ENCODE measurements at places on chromosomes 1 and 21.
A peak's percentile ranks its signal among the peaks of the same experiment; 100 is the strongest.

GRCh38 chr1:98988904-98989555, 15.6 kb downstream of the PLPPR5 start:
- no peak for DNase-seq

DNA sequence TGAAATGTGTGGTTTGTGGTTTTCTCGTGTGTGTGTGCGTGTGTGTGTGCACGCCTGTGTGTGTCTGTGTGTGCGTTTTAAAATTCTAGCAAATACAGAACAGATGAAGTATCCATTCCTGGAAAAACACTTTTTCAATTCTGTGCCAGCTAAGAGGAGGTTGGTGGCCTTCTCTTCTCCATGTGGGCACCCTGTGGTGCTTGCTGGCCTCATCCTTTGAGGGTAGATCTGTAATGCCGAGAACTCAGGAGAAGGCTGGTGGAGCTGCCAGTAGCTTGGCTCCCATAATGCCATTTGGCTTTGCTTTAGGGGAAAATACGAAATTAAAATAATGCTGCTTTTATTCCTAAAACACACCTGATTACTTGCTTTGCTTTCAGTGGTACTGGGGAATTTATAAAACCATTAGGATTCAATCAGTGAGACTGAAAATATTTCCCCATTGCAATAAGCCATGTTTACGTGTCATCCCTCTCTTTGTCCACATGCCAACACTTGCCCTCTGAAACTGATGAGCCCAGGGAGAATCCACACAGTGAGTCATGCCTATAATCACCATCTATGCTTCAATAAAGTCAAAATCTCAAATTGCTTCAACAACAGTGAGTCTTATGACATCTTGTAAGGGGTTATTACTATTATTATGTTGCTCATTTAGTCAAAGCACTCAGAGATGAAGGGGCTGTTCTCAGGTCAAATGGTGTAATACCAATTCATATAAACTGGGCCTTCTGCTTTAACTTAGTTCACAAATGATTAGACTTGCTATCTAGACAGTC, 39.2 kb downstream of the ABCA4 start:
- no peak for DNase-seq

GRCh38 chr1:156754219-156754618, 2.7 kb upstream of the HDGF start:
- DNase-seq, result no peak

DNA sequence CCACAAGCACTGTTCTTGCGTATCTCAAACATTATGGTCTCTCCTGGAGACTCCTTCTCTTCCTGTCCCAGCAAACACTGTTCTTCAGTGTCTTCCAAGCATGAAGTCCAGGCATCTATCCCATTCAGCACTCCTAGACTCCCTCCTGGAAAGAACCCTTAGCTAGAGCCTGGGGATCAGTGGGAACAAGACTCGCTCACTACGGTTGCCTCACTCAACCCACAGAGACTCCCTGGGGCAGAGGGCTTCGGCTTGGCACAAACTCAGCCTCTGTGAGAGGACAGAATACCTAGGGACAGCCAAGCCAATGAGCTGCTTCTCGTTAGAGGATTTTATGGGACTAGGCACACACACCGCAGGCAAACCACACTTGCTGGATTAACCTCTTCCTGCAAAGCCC, 86.5 kb upstream of the IPO9 start:
- no peak for DNase-seq

DNA sequence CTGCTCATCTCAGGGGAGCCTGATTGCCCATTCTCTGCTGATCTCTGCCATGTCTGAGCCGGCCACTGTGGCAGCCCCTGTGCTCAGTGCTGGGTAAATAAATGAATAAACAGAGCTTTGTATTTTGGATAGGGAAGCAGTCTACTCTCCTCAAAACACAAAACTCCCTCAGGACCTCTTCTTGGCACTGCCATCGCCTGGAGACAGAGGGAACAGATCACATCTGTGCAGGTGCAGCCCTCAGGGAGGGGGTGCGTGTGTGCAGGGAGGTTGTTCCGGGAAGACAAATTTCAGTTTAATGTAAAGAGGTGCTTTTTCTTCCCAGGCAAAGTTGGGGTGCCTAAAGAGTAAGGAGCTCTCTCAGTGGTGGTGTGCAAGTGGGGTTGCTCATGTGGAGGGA, 7.7 kb upstream of the FAM167B start:
- DNase-seq, result no peak

- DNase-seq, result no peak
Measured at GRCh38 chr21:17783481-17784179, 35.5 kb downstream of the C21orf91 start.

DNA sequence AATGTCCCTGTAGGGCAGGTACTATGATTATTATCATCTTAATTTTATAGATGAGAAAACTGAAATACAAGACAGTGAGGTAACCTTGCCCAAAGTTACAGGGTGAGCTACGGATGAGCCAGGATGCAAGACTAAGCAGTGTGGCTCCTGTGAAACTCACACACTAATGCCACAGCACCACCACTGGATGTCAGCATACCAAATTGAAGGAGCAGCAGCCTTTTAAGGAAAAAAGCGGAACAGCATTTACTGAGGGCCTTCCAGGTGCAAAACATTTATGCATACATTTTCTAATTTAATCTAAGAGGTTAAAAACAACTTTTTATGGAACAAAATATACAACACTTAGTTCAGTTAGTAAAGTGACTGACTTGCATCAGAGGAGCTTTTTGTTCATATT, 41.7 kb downstream of the SEC16B start:
- DNase-seq, result no peak

DNA sequence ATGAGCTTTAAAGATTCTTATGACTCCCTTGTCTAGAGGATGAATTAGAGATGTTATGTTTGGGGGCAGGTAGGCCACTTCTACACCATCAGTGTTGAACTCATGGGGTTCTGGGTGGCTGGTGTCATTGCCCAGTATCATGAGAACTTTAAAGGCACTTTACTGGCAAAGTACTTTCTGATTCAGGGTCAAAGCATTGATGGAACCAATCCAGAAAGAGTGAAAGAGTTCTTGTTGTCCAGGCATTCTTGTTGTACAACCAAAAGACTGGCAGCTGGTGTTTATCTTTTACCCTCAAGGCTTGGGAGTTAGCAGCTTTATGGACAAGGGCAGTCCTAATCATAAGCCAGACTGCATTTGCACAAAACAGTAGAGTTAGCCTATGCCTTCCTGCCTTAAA, 673.0 kb downstream of the USP25 start:
- no peak for DNase-seq

- DNase-seq, result no peak
Measured at GRCh38 chr21:14675774-14676530, 129.8 kb upstream of the SAMSN1 start.

DNA sequence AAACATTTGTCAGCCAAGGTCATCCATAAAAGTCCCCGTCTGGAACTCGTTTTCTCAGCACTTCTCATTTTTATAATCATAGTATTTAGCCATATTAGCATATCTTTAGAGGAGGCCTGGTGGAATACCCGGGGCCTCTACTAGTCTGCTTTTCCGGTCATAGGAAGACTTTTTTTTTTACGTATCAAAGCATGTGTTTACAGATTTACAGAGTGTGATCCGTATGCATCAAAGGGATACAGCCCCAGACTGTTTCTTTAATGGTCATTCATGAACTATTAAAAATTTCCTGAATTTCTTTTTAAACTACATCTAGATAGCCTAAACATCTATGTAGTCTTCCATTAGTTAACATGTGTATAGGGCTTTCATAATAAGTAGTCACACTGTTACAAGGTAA, 23.5 kb upstream of the DEGS1 start:
- DNase-seq, result no peak

- DNase-seq, result no peak
Measured at GRCh38 chr1:202249846-202250245, 56.2 kb downstream of the LGR6 start.

- no peak for DNase-seq
Measured at GRCh38 chr1:244254467-244254866, 197.2 kb downstream of the ADSS2 start.

DNA sequence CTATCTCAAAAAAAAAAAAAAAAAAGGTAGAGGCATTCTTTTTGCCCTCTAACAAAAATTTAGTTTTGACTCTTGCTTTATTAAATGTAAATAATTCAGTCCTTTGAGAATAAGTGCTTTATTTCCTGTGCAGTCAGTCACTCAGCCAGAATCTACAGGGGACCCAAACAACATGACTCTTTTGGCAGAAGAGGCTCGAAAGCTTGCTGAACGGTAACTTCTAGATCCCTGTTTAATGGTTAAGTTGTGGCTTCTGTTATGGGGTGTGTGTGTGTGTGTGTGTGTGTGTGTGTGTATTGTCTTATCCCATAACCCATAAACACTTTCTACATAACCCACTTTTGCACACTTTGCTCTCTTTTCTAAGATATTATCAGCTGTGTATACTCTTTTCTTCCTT, 54.9 kb upstream of the LAMC2 start:
- no peak for DNase-seq

GRCh38 chr1:116999596-116999995, 2.0 kb upstream of the CD101 start:
- no peak for DNase-seq

DNA sequence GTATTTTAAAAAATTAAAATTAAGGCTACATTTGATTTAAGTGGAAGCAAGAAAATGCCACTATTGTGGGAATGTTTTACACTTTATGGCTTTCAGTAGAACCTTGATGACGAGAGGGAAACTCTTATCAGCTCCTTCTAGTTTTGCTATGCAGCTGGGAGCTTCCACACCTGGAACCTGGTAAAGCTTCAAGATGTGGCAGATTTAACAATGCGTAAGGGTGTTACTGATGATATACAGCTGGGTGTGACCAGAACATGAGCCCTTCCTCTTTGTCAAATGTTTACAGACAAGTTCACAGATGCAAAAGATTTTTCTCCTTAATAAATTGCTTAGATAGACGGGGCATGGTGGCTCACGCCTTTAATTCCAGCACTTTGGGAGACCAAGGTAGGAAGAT, 20.3 kb downstream of the TTC13 start:
- DNase-seq, result no peak

GRCh38 chr1:161098210-161099068, at the start of gene KLHDC9:
TSS of gene KLHDC9 (plus strand) at chr1:161098361. CDS start at chr1:161098536, 175 bp downstream.
- DNase-seq, result peak; percentile 74

DNA sequence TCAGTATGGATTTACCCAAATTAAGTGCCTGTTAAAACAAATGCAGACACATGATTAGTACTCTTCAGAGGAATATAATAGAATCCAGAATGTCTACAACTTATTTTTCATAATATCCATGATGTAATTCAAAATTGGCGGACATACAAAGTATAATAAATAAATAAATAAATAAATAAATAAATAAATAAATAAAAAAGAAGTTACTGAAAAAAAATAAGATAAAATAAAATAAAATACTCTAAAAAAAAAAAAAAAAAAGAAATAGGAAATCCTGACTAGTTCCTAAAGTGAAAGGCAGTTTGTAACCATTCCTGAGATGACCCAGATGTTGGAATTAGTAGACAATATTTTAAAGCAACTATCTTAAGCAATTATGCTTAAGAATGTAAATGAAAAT, 219.0 kb upstream of the SPAG17 start:
- no peak for DNase-seq

DNA sequence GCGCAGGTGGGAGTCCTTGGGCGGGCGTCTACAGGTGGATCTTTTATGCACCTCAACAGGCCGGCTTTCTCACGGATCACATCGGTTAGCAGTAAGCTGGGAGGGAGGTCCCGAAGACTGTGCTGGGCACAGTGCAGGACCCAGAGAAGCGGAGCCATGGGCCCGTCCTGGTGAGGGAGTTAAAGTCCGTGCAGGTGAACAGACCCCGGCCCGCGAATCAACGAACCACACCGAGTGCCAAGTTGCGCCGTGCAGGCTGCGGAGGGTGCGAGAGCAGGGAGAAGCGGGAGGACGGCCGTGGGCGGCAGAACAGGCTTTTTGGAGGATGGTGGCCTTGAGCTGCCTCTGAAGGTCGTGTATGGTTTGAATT, 233.3 kb downstream of the SDCCAG8 start:
- DNase-seq, result no peak

DNA sequence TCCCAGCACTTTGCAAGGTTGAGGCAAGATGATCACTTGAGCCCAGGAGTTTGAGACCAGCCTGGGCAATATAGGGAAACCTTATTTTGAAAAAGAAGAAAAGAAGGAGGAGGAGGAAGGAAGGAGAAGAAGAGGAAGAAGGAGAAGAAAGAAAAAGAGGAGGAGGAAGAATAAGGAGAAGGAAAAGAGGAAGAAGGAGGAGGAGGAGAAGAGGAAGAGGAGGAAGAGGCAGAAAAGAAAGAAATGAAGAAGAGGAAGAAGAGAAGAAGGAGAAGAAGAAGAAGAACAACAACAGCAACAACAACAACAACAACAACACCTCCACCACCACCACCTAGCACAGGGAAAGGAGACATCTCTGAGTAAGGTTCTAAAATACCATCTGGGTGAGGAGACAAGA, 10.6 kb downstream of the SELENBP1 start:
- no peak for DNase-seq

DNA sequence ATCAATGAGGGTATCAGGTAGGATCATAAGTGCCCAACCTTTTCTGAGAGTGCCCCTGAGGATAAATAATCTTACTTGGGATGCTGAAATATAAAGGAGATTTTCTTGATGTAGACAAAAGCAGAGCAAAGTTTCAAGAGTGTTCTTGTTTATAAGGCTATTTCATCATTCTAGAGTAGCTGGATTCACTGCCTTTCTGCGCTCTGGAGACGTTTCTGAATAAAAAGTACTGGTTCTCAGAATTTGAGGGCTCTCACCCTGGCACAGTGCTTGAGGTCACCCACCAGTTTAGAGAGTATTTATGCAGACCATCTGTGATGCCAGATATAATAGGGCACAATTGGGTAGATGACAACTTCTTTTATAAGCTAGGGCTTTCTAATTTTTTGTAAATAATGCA, 103.3 kb downstream of the GDAP2 start:
- DNase-seq, result no peak

GRCh38 chr1:91148641-91149069, 126.8 kb upstream of the ZNF644 start:
- no peak for DNase-seq

DNA sequence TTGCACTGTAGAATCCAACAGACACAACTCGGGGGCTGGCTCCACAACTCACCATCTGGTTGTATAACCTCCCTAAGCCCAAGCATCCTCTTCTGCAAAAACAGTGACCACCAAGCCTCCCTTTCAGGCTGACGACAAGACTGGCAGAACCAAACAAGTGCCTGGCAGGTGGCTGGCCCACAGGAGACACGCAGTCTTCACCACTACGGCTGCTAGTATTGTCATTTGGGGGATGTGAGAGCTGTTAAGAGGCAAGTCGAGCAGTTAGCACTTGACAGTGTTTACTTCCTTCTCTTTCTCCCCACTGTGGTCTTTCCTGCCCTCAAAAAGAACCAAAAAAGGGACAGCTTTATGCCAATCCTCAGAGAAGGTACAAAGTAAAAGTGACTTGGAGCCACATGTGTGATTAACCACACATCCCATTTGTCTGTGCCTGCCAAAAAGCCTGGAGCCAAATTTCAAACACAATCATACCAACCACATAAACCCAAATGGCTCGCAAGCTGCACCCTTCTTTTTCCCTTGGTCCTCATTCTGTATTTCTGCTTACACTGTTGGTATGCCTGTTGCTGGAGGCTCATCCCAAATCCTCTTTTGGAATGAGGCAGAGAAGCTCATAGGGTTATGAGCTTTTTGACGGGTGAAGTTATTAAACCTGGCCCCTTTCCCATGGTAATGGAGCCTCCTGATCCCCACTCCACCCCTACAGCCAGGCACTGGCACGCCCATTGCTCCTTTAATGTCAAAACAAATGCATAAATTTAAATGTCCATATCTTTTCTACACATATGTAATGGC, 94.1 kb downstream of the TGFBR3 start:
- no peak for DNase-seq

- no peak for DNase-seq
Measured at GRCh38 chr1:231800108-231800507, 173.5 kb downstream of the DISC1 start.

GRCh38 chr1:41783189-41783639, 135.5 kb downstream of the HIVEP3 start:
- DNase-seq, result no peak
